ENCODE measurements at places on chromosomes 11 and 22.

GRCh38 chr22:23014250-23014649 is 56.1 kb upstream of the GNAZ start:
- no peak for DNase-seq

- no peak for DNase-seq
Observed at GRCh38 chr11:86519064-86519911, 144.6 kb downstream of the CCDC81 start.

DNA sequence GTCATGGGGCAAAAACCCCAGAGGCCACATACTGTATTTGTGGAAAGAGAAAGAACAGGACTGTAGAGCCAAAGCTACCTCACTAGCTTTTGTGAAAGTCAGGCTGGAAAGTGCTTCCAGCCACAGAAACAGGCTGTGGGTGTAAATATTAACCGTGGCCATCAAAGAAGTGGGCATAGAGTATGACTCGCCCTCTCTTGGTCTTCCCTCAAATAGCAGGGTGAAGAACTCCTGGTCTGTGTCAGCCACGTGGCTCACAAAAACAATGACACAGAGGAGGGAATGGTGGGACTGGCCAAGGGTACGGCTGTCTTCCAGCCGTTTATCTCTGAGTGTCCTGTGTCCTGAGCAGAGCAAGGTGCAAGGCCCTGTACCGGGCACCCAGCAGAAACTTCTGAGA is 37.6 kb upstream of the UBASH3B start:
- DNase-seq, result no peak

DNA sequence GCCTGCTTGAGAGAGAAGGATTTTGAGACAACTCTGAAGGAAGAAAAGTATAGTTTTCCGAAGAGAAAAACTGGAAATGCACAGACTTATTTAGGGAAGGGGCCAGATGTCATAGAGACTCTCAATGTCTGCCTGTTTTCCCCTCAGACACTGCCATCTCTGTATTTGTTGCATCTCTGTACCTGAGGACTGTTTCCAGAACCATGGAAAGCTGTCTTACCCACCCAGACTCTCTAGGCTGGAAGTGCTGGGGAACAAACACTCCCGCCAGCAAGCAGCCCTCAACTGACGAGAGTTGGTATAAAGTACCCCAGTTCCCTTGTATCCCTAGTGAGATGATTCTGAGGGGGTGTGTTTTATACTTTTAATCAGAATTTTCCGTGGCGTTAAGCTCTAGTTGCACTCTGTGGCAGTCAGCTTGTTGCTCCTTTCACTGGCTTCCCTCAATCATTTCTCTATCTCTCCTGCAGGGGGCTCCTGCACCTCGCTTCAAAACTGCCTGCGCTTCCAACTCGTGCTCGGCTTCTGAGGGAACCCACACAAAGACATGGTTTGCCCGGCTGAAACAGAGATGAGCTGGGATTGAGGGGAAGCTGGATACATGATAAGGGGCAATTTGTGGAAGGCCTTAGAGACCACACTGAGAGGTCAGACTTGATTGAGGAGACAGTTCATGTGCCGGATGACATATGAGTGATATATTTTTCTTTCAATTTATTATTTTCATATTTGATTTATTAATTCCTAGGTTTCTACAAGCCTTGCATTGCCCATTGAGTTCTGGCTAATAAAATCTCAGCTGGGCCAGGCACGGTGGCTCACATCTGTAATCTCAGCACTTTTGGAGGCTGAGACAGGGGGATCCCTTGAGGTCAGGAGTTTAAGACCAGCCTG is 36.9 kb upstream of the CLPB start:
- DNase-seq, result peak; percentile 36

- no peak for DNase-seq
Observed at GRCh38 chr11:119634301-119634700, 94.7 kb downstream of the NECTIN1 start.

DNA sequence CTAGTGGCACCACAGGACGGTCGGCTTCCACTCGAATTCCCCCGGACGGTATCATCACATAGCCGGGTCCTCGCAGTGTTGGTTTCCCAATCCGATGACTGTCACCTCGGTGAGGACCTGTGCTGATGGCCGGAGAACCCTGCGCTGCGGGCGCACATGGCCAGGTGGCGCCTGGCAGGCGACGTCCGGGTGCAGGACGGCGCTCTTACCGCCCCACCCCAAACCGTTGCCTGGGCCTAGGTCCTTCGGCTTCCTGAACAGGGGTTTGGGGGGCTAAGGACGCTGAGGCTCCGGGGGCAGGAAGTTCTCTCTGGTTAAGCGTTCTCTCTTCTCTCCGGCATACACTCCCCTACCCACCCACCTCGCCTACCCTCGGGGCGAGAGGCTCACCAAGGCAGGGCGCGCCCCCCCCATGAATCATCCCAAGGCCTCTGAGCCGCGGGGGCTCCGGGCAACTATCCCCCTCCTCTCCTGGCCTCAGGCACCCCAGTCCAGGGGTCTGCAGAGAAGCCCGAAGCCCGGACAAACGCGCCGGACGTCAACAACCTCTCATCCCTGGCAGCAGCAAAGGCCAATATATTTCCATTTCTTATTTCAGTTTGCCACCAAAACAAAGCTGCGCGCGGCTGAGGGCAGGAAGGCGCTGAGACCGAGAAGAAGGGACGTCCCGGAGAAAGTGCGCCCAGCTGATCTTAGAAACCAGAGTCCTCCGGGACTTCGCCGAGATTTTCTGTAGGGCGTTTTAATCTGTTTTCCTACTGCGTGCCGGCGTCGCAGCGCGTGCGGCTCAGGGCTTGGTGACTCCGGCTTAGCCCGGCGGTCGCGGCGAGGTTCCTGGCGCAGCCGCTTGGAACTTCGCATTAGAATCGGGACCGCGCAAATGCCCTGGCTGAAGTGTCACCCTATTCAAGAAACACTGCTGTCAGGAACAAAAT is 5.6 kb downstream of the ALX4 start:
- no peak for DNase-seq

DNA sequence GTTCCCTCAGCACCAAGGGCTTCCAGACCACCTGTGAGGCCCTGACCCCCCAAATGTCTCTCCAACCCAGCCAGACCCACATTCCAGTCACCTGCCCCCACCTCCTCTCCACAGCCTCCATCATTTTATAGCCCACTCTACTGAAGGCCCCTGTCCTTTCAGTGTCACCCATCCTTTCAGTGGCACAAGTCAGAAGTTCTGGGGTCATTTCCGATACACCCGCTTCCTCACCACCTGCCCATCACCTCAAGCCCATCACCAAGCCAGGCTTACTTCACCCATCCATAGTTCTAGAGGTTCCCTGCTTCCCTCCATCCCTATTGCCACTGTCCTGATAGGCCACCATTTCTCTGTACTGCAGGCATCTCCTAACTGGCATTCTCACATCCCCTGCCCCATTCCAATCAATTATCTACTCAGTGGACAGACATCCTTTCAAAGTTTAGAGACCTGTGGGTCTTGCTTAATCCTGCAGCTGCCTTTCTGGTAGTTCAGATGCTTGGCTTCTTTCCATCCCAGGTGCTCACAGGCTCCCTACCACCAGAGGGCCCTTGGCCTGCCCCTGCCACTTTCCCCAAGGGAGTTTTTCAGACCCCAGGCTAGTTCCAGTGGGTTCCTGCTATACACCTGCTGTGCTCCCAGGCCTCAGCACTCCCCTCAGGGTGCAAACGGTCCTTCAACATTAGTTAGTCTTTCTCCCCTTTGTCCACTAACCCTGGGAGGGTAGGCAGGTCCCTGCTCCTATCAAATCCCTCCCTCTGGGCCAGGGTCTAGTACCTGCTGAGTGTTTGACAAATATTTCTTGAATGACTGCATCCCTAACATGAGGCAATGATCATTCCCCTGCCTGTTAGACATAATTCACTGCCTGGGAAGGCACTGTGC is 7.6 kb downstream of the KCNQ1OT1 start:
- DNase-seq, result peak; percentile 57

DNA sequence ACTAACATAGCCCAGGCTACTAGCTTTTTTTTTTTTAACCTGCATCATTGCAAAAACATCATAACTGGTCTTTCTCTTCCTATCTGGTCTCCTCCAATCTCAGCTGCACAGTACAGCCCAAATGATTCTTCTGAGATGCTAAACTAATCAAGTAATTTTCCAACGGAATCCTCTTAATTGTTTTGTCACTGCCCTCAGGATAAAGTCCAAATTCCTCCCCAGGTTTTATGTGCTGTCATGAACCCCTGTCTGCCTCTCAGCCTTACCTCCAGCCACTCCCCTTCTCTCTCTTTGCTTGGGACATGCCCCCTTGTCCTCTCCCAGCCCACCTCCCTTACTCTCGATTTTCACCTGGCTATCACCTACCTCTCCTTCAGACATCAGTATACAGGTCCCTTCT is 12.5 kb downstream of the APBB1 start:
- no peak for DNase-seq

DNA sequence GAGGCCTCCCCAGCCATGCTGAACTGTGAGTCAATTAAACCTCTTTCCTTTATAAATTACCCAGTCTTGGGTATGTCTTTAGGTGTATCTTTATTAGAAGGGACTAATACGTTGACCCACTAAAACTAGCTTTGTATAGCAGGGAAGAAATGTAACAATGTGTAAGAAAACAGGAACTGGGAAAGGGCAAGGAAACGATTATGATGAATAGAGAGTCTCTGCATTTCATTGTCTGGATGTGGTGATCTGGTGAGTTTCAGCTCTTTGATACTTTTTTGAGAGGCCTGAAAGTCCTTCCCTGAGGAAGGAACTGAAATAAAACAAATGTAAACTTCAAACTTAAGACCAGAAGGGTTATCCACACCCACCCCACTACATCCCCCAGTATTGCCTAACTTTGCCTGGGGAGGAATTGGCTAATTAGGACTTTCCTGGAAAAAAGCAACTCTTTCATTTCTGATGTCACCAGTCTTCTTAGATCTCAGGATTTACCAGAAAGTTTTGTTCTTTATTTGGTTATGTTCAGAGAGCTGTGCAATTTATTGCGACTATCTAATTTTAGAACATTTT is 119.0 kb downstream of the LDLRAD3 start:
- no peak for DNase-seq

DNA sequence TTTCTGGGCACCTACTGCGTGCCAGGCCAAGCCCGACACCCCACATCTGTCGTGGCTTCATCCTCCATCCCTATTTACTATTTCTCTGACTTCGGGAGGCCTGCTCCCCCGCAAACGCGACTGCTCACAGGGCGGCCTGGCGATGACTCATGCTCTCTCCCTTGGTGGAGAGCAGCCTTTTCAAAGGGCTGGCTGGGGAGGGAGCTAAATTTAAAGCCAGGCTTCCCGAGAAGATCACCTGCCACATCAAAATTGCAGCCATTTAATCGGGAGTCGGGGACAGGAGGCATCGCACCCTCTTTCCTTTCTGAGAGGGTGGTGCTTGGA is 24.9 kb upstream of the SHISAL1 start:
- DNase-seq, result peak; percentile 41

DNA sequence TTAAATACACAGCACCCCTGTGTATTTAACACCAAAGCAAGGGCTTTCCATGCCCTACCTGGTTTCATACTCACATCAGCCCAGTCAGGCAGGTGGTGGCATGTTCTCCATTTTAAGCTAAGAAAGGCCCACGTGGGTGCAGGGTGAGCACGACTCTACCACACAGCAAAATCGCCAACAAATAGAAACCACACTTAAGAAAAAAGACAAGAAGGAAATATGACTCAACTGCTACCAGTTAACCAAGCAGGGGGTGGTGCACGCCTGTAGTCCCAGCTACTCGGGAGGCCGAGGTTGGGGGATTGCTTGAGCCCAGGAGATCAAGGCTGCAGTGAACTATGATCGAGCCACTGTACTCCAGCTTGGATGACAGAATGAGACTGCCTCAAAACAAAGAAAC is 35.2 kb upstream of the TFIP11 start:
- DNase-seq, result no peak

- no peak for DNase-seq
Observed at GRCh38 chr22:36497910-36498665, 8.8 kb downstream of the FOXRED2 start.

DNA sequence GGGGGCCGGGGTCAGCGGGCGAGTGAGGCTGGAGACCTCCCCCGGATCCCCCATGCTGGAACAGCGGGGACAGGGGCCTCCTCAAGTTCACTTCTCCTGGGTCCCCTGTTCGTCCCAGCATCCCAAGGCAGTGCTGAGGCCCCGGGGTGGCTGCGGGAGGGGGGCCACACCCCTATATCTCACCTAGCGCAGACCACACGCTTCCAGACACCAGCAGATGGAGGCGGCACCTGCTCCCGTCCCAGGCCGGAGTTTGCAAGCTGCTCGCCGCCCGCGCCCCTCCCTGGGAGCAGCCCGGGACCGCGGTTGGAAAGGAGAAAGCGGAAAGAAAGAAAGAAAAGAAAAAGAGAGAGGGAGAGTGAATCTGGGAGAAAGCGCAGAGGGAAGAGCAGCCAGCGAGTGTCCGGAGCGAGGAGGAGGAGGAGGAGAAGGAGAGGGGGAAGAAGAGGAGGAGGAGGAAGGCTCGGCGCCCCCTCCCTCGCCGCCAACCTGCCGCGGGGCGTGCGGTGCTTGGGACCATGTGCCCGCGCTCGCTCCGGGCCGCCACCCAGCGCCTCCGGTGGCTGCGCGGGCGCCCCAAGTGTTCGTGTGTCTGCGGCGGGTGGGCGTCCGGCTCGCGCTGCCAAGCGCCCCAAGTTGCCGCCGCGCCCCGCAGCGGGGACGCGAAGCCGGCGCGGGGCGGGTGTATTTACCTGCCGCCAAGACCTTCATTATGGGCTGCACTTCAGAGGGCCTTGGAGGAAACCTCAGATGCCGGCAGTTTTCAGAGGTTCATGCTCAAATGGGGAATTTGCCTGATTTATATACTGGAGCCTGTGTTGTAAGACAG is at the start of gene LIF:
Gene LIF, minus strand, starts transcription at position 775 of the 829 bp plus-strand sequence. Its CDS starts 64 bp downstream, at position 711.
- DNase-seq, result no peak

DNA sequence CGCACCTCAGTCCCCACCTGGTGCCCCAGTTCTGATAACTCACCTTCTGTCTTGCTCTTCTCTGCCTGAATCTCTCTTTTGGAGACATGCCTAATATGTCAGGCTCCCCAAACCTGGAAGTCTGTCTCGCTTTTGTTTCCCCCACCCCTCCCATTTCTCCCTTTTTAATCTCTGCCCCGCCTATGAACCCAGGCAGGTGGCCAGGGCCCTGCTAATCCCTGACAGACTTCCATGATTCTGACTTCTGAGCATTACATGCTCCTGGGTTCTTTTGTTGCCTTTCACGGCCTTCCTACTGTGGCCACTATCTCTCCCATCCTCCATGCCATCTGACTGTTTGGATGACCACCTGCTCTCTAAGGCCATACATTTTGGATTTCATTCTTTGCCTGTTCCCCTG is 1120.9 kb upstream of the CCDC90B start:
- DNase-seq, result no peak

GRCh38 chr11:74612877-74613276 is 20.5 kb downstream of the POLD3 start:
- DNase-seq, result no peak

DNA sequence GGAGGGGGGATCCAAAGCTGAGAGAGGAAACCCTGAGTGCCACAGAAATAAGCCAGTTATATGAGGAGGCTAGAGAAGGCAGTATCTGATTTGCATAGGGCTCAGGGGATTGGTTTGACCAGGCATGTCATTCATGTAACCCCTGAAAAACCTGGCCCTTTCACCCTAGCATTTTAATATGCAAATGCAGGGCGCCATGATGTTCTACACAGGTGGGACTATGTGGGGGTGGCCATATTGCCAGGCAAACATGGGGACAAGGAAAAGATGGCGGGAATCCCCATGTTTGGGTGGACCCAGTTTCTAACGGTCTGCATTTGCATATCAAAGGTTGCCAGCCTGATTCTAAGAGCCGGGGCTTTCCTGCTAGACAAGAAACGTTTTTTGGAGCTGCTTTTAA is 27.2 kb downstream of the CSF2RB start:
- DNase-seq, result no peak

GRCh38 chr11:119759747-119760412 is 30.9 kb upstream of the NECTIN1 start:
- DNase-seq, result no peak
